B cell (primary cell): ENCODE measurements at places on chromosomes 1 and 21. TPM values are rescaled to one million over a fixed set of nuclear protein-coding genes. Genes with fewer than 3 reads are reported as not detected.

DNA sequence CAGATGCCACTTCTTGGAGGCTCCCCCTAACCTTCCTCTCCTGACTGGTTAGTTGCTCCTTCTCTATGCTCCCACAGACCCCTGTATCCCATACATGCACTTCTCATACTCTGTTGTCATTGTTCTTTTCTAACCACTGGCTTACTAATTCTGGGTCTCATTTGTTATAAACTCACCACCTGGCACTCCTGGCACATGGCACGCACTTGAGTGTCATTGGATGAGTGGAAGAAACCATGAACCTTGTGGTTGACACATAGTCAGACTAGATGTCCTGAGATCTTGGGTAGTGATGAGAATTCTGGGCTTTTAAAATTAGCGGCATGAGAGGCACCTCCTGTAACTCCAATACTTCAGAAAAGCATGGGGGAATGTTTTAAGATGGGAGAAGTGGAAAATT lies 49.3 kb downstream of the TRIM62 start:
- no peak for DNase-seq

DNA sequence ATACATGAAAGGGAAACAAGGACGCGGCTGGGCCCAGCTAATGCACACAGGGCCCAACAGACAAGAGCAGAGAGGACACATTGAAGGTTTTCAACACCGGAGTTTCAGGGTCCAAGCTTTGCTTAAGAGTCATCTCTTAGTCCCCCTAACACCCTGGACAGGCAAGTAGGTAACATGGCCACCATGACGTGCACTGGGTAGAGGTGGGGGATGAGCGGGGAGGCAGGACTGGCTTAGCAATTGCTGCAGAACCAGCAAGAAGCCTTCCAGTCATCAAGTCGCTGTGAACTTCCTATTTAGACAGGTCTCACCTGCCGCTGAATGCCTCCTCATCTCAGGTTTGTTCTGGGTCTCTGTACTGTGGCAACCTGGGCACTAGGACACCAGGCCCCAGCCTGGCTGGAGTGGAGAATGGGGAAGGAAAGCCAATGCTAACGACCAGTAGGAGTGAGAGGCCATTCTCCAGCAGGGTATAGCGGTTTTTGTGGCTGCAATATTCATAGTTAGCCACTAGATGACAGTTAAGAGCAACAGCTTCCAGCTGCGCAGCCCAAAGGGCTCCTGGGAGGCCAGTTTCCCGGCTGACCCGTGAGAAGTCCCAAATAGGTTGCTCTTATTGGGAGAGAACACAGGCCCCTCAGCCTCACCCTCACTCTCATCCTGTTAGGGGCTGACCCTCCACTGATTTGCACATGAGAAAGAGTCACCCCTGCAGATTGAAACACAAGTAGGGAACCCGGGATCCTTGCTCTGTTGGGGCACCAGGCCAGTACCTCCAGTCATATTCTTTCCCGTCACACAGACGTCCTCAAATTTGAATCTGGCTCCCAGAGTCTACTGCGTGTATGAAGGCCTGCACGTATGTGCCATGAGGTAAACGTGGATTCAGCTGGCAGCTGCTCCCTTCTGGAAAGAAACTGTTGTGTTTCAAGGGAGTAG lies 6.0 kb upstream of the PIGC start:
- DNase-seq, result peak; percentile 61

DNA sequence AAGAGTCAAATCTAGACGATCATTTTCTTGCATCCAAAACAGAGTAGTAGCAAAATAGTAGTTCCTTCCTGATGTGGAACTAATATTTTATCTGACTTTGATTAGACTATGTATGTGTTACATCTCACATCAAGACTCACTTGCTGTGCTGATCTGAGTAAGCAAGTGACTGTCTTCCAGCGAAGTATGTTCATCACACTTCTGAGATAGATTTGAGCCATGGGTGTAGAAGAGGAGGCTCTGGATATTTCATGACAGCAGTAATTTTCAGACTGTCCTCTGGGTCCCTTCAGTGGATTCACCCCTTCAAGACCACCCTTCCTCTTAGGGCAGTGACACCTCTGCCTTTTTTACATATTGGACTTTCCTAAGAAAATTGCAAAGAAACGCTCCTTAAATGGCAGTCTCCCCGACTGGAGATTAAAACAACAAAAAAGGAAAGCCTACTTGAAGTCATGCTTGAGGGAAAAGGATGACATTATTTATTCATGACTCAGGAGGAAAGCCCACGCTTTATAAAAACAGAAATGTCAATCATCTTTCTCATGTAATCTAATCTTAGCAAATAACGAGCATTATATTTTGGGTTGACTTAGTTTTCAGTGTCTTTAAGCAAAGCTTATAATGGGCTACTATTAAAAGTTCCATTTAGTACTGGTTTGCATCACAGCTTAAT lies 22.8 kb downstream of the ATP1B1 start:
- no peak for DNase-seq

GRCh38 chr21:26956813-26957212 lies 10.1 kb downstream of the ADAMTS5 start:
- DNase-seq, result no peak

CCDC181 gene
- total RNA-seq, result not detected in 2 replicates
